Spleen (tissue), 13 donors: ENCODE measurements at places on chromosomes 13 and 19. TPM values are rescaled to one million over a fixed set of nuclear protein-coding genes. Genes with fewer than 3 reads are reported as not detected.

DNA sequence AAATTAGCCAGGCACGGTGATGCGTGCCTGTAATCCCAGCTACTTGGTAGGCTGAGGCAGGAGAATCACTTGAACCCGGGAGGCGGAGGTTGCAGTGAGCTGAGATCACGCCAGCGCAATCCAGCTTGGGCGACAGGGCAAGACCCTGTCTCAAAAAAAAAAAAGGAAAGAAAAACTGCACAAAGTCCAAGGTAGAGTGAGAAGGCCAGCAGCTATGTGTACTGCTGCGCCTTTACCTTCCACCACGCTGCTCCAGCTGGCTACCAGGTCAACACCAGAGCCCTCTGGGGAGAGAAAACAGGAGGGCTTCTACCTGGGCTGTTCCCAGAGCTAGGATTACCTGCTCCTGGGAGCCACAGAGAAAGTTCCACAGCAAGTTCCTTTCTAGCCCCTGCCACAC lies 3.2 kb downstream of the ELL start:
- H3K4me3 ChIP-seq, result no peak overlapping the region
- DNase-seq, result no peak
- H3K27me3 ChIP-seq, result no peaks in the 10 kb centered on the region
- no peaks in the 10 kb centered on the region for H3K36me3 ChIP-seq
- H3K27ac ChIP-seq, result peak overlapping the region; percentile 95

The HIPK4 gene
- not detected for total RNA-seq

- no peaks in the 10 kb centered on the region for H3K36me3 ChIP-seq
- H3K4me1 ChIP-seq, result peaks cover 3% of the 10 kb centered on the region
- peaks cover 29% of the 10 kb centered on the region for H3K27me3 ChIP-seq
- DNase-seq, result no peak
These were observed 6.0 kb upstream of the GJB2 start for GRCh38 chr13:20198781-20199180.

GRCh38 chr13:32224916-32225315 lies 90.2 kb downstream of the ZAR1L start:
- H3K27ac ChIP-seq, result no peak overlapping the region
- no peaks in the 10 kb centered on the region for H3K27me3 ChIP-seq
- DNase-seq, result no peak
- H3K4me1 ChIP-seq, result no peaks in the 10 kb centered on the region

DNA sequence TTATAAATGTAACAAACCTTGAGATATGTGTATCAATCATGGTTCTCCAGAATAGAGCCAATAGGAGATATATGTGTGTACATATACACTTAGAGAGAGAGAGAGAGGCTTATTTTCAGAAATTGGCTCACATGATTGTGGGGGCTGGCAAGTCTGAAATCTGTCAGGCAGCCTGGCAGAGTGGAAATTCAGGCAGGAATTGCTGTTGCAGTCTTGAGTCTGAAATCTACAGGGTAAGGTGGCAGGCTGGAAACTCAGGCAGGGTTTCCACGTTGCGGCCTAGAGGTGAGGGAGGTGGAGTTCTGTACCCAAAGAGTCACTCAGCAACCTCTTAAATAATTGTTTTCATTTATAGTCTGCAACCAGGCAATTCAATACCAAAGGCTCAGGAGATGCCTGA lies 218.4 kb downstream of the B3GLCT start:
- H3K27me3 ChIP-seq, result no peaks in the 10 kb centered on the region
- no peak for DNase-seq
- H3K4me1 ChIP-seq, result no peaks in the 10 kb centered on the region
- H3K27ac ChIP-seq, result no peak overlapping the region
- no peak overlapping the region for H3K4me3 ChIP-seq
- no peaks in the 10 kb centered on the region for H3K36me3 ChIP-seq

DNA sequence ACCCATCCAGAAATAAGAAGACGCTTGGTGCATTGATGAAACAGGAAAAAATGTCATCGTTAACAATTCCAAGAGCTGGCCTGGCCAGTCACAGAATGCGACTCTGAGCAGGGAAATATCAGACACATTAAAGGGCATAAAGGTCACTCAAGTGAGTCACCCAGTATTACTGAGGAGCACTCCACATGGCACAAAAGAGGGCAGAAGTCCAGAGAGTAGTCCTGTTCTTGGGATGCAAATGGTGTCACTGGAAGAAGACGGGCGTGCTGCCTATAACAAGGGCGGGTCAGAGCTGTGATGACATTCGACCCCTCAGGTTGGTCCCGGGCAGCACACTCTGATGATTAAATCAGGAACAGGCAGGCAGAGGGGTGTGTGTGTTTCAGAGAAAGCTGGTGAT lies 720.3 kb downstream of the UQCRFS1 start:
- no peaks in the 10 kb centered on the region for H3K36me3 ChIP-seq
- H3K27ac ChIP-seq, result no peak overlapping the region
- no peak overlapping the region for H3K4me3 ChIP-seq
- no peaks in the 10 kb centered on the region for H3K27me3 ChIP-seq
- DNase-seq, result peak; percentile 19

DNA sequence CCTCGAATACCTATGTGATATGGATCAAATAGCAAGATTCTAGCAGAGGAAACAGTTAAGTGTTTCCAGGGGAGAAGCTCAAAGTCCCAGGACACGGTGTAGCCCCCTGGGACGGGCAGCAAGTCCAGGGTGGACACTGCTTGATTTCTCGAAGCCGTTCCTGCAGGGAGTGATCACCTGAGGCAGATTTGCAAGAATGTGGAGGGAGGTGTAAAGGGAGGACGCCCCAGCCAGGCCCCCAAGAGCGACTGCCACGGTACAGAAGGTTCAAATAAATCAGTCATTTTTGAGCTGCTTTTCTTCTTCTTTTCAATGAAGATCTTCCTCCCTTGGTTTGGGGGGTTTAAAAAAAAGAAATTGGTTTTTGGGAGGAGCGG lies 41.4 kb downstream of the KLF2 start:
- H3K27ac ChIP-seq, result peak overlapping the region; percentile 96
- H3K36me3 ChIP-seq, result peaks cover 12% of the 10 kb centered on the region
- peaks cover 100% of the 10 kb centered on the region for H3K4me1 ChIP-seq
- DNase-seq, result peak; percentile 76
- no peaks in the 10 kb centered on the region for H3K27me3 ChIP-seq

DNA sequence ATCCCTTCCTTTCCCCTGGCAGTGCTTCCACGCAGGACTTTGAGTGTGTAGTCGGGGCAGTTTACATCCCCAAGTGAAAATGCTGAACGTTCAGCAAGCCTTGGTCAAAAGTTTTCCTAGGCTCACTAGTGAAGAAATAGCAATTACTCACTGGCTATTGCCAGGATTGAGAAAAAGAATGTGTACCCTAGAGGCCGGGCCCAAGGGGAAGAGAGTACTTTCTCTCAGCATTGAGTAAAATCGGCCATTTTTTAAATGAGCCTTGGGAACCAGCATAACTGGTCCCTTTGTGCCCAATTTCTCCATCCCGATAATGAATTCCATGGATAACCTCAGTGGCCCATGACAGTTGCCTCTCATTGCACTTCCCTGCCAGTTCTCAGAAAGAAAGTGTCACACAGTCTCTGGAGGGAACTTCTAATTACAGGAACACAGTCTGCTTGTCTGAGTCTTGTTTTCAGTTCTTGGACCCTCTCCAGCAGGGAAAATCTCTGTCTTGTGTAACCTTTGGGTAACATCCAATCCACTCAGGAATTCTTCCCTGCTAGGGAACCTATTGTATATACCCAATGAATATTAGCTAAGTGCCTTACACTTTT lies 7.3 kb upstream of the OR7D2 start:
- no peaks in the 10 kb centered on the region for H3K36me3 ChIP-seq
- H3K27ac ChIP-seq, result no peak overlapping the region
- H3K27me3 ChIP-seq, result no peaks in the 10 kb centered on the region
- no peaks in the 10 kb centered on the region for H3K4me1 ChIP-seq

The PCDH20 gene
- 0.74 TPM for total RNA-seq

- no peaks in the 10 kb centered on the region for H3K36me3 ChIP-seq
- no peak for DNase-seq
- H3K4me3 ChIP-seq, result no peak overlapping the region
- peaks cover 9% of the 10 kb centered on the region for H3K4me1 ChIP-seq
- H3K27me3 ChIP-seq, result peaks cover 54% of the 10 kb centered on the region
- H3K27ac ChIP-seq, result no peak overlapping the region
These were observed 14.6 kb downstream of the GTPBP3 start for GRCh38 chr19:17351815-17352435.

DNA sequence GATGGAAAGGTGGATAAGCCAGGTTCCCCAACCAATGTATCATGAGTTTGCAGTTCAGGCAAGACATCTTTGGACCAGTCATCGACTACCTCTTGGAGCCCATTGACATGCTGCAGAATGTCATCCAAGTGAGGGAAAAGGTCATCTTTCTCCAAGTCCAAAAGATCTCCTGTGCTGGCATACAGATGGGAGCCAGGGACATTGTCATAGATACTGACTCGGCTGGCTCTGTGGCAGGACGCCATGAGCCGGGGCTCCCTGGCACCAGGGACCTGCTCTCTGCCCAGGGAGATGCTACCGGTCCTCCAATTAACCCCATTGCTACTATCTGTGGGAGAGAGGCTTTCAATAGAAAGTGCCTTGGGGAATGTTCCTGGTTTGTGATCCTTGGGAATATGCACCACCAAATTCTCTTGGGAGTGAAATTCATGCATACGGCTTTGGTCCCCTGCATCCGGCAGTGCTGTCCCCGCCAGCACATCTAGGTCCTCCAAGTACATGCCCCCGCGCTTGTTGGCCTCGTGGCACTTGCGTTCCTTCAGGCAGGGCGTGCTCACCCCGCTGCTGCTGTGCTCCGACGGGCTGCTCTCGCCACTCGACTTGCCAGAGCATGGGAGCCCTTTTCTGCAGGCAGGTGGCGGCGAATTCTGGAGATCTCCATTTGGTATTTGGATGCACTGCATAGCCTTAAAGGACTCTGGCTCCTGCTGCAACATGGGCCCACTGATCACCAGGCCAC lies 113.0 kb downstream of the KL start:
- H3K36me3 ChIP-seq, result peaks cover 6% of the 10 kb centered on the region
- H3K4me1 ChIP-seq, result peaks cover 10% of the 10 kb centered on the region
- H3K27me3 ChIP-seq, result no peaks in the 10 kb centered on the region
- no peak overlapping the region for H3K27ac ChIP-seq
- H3K4me3 ChIP-seq, result no peak overlapping the region
- DNase-seq, result no peak

DNA sequence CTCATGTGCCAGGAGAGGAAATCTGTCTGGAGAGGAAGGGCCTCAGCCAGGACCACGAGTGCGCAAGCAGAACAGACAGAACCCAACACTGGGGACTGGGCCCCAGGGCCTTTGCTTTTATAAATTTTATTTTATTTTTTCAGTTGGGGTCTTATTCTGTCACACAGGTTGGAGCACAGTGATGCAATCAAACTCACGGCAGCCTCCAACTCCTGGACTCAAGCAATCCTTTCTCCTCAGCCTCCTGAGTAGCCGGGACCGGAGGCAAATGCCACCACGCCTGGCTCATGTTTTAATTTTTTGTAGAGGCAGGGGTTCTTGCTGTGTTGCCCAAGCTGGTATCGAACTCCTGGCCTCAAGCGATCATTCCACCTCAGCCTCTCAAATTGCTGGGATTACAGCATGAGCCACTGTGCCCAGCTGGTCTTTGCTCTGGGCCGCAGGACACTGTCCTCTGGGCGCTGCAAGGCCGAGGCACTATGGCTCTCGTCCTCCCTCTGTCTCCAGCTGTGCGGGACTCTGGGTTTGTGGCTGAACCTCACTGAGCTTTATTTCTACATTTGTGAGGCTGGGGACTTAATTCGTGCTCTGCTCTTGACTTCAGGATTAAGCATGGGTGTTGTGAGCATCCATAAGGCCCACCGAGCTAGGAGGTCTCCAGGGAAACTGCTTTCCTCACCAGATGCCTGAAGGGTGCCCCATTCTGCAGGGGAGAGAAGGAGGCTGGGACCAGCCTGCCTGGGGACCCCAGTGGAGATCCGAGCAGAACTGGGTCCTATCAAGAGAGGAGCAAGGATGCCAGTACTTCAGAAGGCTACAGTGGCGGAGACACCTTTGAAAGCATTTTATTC lies 144.2 kb upstream of the VSTM2B start:
- H3K27ac ChIP-seq, result no peak overlapping the region
- no peaks in the 10 kb centered on the region for H3K4me1 ChIP-seq
- no peaks in the 10 kb centered on the region for H3K36me3 ChIP-seq
- H3K27me3 ChIP-seq, result peaks cover 9% of the 10 kb centered on the region
- no peak for DNase-seq
- H3K4me3 ChIP-seq, result no peak overlapping the region

DNA sequence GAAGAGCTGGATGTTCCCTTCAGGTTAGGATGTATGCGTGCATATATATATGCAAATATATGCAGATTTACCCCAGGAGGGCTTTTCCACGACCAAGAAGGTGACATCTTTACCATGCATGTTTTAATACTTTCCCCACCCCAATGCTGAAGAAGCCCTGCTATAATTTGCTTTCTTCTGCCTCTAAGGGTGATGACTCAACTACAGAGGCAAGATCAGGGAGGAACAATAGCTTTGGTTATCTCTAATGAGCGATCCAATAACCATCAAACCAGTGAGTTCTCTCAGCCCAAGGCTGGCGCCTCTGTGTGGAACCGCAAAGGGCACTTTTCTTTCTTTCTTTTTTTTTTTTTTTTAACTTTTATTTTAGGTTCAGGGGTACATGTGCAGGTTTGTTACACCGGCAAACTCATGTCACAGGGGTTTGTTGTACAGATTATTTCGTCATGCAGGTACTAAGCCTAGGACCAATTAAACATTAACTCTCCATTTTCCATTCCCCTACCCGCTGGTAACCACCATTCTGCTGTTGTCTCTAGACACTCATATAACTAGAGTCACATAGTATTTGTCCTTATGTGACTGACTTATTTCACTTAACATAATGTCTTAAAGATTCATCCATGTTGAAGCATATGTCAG lies 25.7 kb upstream of the UBE2L5 start:
- H3K27me3 ChIP-seq, result no peaks in the 10 kb centered on the region
- no peaks in the 10 kb centered on the region for H3K36me3 ChIP-seq
- no peak overlapping the region for H3K4me3 ChIP-seq
- DNase-seq, result no peak

GRCh38 chr19:28318469-28319179 lies 894.3 kb downstream of the UQCRFS1 start:
- DNase-seq, result no peak
- no peaks in the 10 kb centered on the region for H3K27me3 ChIP-seq
- H3K4me3 ChIP-seq, result no peak overlapping the region
- H3K27ac ChIP-seq, result no peak overlapping the region
- no peaks in the 10 kb centered on the region for H3K36me3 ChIP-seq
- no peaks in the 10 kb centered on the region for H3K4me1 ChIP-seq

DNA sequence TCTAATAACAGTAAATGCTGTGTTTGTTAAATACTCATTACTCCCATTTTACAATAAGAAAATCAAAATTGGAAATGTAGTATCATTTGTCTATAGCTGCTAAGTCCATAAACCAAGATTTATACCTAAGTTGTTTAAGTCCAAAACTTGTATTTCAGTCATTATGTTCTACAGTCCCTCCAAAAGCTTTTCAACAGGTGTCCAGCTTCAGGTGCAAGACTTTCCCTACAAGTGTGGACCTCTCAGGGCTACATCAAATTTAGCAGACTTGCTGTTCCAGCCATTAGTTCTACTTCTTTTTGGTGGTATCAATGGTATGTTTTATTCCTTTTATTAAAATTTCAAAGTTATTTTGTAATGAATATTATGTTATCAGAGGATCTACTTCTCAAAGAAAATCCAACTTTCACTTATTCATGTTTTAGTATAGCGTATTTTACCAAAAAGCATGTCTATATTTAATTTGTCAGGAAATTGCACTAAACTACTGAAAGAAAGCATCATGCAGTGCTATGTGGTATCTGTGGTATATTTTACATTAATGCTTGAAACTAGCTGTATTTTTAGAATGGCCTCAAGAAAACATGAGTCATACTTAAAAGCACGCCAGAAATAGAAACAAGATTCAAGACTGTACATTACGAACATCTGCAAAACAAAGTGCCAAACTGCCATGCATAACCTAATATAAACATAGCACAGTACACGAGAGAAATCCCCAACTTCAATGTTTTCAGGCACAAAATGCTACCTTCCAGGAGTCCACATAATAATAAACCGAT lies 44.5 kb downstream of the VWA8 start:
- no peak for DNase-seq
- no peak overlapping the region for H3K4me3 ChIP-seq
- no peak overlapping the region for H3K27ac ChIP-seq
